ENCODE measurements at places on chromosomes 12 and 14.

DNA sequence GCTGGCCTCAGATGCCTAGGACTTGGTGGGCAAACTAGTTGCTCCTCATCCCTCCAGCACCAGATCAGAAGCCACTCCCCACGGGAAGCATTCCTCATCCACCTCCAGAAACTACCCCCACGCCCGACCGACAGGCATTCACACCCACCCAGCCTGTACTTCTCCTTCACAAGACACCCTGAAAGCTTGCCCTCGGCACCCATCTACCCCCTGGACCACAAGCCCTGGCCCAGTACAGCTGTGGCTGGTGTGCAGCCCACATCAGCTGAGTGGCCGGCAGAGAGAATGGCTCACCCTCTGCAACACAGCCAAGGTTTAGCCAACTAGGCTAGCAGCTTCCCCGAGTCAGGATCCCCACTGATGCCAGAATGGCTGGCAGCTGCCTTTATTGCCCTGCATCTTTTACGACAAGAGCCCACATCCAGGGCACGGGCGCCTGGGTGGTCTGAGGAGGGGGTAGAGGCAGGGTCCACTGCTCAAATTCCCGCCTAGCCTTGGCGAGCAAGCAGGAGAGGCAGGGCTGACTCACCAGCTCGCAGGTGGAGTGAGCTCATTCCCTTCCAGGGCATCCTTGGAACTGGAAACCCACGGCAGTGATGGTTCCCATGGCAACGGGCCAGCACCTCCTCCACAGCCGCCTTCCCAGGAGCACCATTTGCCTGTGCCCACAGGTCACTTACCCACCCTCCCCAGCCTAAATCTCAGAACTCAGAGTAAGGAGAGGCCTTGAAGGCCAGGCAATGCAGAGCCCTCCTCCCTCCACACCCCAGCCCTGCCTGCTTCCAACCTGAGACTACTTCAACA lies 17.1 kb downstream of the ACTN1 start:
- DNase-seq = no peak

DNA sequence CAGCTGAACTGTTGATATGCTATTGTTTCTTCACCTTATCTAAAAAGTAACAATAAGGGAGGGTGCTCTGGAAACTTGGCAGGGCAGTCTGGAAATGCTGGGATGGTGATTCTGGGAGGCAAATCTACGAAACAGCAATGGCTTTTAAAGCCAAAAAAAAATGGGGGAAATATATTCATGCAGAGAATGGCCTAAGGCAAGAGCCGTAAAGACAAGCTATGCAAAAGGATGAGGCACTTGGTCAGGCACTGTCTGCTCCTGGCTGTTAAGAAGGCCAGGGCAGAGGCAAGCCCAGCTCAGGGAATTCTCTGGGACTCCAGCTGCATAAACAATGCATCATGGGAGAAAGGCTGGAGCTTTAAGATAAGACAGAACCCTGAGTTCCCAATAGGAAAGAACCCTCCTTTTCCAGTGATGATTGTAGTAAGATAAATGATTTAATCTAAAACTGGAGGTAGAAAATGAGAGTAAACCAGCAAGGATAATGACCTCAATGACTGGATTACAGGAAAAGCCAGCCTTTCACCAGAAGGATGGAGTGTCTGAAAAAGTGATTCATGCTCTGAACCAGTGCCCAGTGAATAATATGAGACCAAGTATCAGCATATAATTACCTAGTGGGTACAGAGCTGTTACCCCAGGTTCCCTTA lies 46.0 kb downstream of the ITPR2 start:
- no peak for DNase-seq

GRCh38 chr12:45601888-45602287 lies 127.6 kb upstream of the ARID2 start:
- no peak for DNase-seq

DNA sequence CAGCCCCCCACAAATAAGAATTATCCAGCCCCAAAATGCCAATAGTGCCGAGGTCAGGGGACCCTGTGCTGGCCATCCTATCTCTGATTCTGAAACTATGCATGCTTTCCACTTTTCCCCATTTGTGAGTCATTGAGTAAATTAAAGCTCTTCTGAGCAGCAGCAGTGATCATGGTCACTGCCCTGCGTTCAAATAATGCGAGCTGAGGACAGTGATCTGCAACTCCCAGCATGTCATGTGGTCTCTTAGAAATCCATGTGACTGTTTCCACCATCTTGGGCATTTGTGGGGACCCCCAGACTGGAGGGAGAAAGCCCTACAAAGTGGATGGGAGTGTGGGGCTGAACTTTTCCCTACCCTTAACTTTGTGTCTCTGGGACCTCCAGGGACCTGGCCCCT lies 53.8 kb downstream of the C14orf132 start:
- DNase-seq = no peak

GRCh38 chr12:3179731-3180130 lies 102.6 kb downstream of the TSPAN9 start:
- DNase-seq = no peak

- DNase-seq = no peak
Observed at GRCh38 chr12:12582895-12583303, 20.2 kb upstream of the DUSP16 start.

DNA sequence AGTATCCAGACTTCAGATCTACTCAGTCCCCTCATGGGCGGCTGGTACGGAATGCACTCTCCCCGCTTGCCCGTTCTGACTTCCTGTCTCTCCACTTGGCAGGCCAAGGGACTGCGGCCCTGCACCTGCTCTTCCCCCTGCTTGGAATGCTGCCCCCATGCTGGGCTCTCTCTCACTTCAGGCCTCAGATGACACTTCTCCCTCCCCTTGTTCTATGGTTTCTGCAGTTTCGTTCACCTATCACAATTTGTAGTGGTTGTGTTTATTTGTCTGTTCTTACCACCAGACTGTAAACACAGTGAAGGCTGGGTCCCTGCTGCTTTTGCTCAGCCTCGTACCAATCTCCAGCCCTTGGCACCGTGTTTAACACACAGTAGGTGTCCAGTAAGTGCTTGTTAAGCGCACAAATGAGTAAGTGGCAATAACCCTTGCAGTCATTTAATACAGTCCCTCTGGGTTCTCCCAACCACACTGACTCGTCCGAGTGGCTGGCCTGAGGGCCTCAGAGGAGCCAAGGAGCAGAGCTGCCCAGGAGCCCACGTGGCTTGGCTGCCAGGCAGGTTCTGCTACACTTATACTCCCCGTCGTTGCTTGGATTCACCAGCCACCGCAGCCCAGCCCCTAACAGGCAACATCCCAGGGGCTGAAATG lies 11.8 kb downstream of the SLC6A12 start:
- DNase-seq = no peak

GRCh38 chr12:105706321-105706972 lies 376.0 kb downstream of the C12orf75 start:
- DNase-seq = no peak

DNA sequence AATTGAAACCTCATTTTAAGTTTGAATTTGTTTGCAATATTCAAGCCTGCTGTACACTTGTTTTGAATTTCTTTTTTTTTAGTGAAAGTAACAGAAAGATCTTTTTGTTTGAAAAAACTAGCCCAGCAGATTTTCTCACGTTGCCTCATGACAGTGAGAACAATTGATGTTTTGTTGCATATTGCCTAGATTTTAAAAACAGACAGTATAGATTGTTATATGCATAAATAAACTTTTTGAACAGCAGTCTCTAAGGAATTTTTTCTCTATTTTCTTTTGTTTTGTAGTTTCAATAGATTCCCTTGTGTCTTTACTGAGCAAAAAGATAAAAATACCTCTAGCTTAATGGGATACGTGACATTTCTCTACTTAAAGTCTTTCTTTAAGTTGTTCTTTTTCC lies 15.4 kb downstream of the OR6C6 start:
- DNase-seq = no peak

DNA sequence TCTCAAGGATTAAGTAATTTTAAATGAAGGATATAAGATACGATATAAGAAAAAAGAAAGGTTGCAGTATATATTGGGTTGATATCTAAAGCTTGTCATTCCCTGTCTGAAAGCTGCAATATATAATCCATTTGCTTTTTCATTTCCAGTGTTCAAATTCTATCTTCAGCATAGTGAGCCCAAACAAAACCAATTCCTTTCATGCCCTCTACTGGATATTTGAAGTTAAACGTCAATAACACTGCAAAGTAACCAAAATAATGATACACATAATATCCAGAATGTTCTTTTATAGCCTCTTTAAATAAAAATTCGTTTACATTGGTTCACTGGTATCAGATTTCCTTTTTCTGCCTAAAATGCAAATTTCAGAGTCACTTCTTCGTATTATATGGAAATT lies 64.5 kb upstream of the DAAM1 start:
- DNase-seq = peak; percentile 25

- no peak for DNase-seq
Observed at GRCh38 chr14:42490536-42490935, 883.9 kb downstream of the LRFN5 start.

DNA sequence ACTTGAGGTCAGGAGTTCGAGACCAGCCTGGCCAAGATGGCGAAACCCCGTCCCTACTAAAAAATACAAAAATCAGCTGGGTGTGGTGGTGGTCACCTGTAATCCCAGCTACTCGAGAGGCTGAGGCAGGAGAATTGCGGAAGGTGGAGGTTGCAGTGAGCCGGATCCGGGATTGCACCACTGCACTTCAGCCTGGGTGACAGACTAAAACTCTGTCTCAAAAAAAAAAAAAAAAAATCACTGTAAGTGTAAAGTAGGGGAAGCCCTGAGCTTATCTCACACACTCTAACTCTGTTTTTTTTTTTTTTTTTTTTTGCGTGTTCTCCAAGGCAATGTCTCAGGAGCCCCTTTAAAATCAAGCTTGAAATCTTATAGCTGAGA lies 421 bp upstream of the RBMS2 start:
- no peak for DNase-seq

DNA sequence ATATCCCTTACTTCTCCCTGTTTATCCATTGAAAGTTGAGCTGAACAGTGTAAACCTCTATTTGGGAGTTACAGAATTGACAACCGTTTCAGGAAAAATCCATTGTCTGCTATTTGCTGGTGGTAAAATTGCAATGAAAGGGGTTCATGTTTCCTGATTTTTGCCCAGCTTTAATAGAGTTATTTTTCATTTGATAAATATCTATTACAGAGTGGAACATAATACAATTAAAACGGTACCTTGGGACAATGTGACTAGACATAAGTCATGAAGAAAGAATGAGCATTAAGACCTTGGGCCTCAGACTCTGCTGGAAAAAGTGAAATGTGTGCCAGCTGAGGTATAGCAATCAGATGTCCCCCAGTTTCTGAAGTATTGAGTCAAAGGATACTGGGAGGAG lies 13.1 kb downstream of the PTPRR start:
- DNase-seq = no peak

- no peak for DNase-seq
Observed at GRCh38 chr12:123363740-123364531, 711 bp downstream of the SBNO1 start.

DNA sequence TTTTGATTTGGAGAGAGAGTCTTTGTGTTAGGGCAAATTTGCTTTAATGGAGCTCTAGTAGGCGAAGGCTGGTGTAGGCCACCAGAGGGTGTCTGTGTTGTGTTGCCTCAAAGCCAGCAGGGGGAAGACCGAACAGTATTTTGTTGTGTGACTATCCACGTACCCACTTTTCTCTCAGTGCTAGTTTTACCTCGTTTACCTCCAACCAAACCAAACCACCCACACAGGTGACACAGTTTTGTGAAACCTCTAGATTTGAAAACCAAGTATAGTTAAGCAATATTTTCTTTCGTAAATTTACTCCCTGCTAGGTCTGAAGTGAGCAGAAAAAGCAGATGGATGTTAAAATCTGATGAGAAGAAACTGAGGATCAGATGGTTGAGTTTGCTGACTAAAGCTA lies 36.3 kb upstream of the NPFF start:
- DNase-seq = peak; percentile 68

DNA sequence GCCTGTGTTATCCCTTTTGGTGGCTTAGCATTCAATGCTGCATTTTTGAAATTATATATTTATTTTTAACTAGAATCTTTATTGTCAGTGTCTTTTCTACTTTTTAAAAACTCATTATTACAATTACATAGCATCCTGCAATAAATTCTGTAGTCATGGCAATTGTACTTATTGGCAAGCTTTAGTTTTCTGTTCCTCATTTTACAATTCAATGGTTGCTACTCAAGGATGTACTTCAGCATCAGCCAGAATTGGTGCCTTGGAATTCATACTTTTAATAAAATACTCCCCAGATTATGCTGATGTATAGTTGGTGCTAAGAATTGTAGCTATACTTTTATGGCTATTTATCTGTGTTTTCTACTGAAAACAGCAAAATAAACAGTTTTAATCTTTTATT lies 1756.8 kb upstream of the SEL1L start:
- no peak for DNase-seq

DNA sequence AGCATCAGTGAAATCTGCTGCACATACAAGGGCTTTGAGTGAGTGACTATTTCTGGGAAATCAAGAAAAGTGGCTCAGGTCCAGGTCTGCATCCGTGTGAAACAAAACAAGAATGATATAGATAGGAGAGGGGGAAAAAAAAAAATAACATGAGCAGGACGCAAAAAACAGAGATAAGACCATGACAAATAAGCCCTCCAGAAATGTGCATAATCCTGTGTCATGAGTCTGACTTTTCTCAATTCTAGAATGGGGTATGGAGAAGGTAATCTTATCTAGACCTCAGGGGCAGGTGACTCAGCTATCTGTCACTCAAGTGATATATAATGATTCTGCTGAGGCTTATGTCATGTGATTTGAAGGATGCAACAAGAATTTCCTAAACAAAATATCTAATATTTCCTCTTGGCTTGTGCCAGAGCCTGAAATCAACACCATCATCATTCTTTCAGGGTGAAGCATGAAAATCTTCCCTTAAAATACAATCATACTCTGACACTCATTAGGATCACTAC lies 250.0 kb downstream of the PHLDA1 start:
- no peak for DNase-seq

DNA sequence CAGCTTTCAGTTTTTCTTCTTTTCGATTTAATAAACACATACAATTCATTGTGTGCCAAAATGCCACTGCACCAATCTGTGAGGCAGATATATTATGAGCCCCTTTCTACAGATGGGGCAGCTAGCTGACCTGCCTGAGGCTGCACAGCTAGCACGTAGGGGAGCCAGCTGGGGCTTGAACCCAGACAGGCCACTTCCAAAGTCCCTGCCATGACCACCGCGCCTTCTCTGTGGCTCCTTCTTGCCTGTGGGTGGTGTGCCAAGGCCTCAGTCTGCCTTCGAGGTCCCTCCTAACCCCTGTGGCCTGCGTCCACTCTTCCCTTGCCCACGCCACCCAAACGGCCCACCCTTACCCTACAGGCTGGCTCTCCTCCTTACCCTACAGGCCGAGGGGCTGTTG lies 16.2 kb downstream of the FAM222A start:
- no peak for DNase-seq

- DNase-seq = no peak
Observed at GRCh38 chr12:124952801-124953200, 36.1 kb downstream of the DHX37 start.

DNA sequence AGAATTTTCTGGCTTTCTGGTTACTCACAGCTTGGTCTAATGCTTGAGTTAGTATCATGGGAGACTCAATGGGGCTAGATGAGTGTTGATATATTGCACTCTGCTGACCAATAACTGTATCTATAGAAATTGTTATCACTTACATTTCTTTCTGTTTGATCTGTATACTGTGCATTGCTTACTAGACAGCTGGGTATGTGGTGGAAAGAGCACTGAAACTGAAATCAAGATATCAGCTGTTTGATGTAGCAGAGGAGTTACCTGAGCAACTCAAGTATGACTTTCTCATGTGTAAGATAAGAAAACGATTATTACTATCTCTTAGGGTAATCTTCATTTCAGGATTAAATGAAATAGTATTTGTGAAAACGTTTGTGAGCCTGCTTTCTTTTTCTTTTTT lies 183.0 kb downstream of the SLC15A5 start:
- DNase-seq = no peak

GRCh38 chr14:105249182-105250007 lies 1.1 kb downstream of the BTBD6 start:
- no peak for DNase-seq

- no peak for DNase-seq
Observed at GRCh38 chr14:50784683-50785456, 46.1 kb downstream of the NIN start.

All from AML-193 (cell line).